ENCODE measurements at places on chromosomes 5 and 9.

GRCh38 chr9:91659529-91660495 is 236.2 kb upstream of the NFIL3 start:
- no peak for DNase-seq

- DNase-seq: no peak
Observed at GRCh38 chr5:21237461-21237860, 1249.5 kb upstream of the CDH18 start.

DNA sequence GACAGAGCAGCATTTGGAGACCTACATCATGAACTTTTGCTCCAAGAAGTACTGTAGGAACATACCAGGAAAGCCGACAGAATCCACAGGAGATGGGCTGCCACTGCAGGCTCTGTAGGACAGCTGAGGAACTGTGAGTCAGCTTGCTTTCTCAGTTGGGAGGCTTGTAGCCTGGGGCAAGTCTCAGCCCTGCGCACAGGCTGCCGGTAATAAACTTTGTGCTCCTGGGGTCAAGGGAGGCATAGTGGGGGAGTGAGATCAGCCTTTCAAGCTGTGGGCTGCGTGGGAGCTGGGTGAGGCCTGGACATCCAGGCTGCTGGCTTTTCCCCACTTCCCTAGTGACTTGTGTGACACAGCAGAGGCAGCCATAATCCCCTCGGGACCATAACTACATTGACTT is 718.0 kb upstream of the CDH10 start:
- DNase-seq: no peak

DNA sequence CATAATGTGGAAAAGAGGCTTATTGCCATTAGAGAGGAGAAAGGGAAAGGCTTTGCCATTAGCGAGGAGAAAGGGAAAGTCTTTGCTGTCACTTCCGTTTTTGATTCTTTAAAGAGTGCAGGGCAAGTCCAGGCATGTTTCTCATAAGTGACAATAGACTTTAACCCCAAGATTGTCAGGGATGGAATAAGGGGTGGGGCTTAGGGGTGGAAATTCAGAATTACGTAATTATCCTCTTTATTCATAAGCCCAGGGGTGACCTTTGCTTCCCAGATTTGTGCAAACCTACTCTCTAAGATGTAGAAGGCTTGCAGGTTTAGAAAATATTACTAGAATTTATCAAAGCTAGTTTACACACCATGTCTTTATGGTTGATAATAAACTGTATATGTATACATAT is 2.3 kb upstream of the PLK2 start:
- no peak for DNase-seq

- DNase-seq: no peak
Observed at GRCh38 chr9:95087659-95088242, 229.8 kb downstream of the FANCC start.
